Activated CD4-positive, alpha-beta T cell treated with anti-CD3 and anti-CD28 coated beads, Interleukin-2, amount 10 ng/mL, durations not matched to agents 7 days and 5 days (primary cell): ENCODE measurements at places on chromosomes 2 and 18.

DNA sequence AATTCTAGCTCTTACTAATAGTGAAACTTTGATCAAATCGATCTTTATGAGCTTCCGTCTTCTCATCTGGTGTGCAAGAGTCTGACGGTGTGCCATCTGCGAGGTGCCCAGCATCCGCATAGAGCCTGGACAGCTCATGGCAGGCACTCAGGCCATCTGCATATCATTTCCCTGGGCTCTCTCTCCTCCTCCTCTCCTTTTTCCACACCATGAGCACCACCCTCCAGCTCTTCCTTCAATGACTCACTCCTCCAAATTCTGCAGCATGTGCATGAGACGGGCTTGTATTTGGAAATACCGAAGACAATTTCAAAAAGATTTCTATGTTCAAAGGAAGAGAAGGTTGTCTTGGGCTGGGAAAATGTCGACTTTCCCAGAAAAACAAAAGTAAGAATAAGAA is 161.1 kb downstream of the CCBE1 start:
- DNase-seq = no peak

GRCh38 chr2:207481924-207482323 is 47.8 kb upstream of the CREB1 start:
- DNase-seq = no peak

- no peak for DNase-seq
Measured at GRCh38 chr2:74755386-74755785, 78.5 kb upstream of the HK2 start.

DNA sequence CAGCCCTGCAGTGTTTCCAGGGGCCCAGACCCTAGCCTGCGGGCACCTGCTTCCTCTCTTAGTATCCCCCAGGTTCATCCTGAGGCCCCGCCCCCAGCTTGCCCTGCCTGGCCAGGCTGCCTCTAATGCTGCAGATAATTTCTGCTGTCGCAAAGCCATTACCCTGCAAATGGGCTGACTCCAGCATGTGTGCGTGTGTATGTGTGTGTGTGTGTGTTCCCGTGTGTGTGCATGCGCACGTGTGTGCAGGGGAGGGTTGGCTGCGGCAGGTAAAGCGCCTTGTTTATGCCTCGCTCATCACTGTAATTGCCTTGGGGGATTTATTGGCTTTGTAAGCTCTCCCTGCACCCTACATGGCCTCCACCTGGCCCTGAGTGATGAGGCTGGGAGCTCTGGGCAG is 7.6 kb upstream of the PRSS56 start:
- no peak for DNase-seq

DNA sequence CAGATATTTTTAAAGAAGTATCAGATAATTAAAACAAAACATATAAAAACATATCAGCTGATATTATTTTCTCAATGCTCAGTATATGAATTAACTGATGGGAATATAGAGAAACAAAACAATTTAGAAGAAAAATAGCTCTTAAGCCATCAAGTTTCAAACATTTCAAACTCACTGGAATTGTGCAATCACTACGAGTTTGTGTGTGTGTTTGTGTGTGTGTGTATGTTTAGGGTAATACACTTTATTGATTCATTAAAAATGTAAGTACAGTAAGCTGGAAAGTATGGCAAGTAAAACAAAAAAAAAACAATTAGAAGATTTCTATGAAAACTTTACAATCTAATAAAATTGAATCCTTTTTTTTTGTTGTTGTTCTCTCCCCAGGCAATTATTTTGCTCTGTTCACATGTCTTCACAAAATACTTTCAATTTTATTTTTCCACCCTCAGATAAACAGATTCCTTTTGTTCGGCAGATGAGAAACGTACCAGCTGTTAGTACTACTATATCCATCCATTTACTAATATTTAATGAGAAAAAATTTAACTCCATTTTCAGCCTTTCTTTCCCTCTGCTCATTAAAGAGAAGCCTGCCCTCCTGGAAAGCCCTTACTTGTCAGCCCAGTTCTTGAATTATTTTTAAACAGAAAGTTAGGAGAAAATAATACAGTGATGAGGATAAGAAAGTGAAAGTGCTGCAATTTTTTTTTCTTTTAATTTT is 87.6 kb downstream of the SLC8A1 start:
- DNase-seq = no peak

GRCh38 chr2:181978351-181979150 is 7.1 kb upstream of the PPP1R1C start:
- no peak for DNase-seq

DNA sequence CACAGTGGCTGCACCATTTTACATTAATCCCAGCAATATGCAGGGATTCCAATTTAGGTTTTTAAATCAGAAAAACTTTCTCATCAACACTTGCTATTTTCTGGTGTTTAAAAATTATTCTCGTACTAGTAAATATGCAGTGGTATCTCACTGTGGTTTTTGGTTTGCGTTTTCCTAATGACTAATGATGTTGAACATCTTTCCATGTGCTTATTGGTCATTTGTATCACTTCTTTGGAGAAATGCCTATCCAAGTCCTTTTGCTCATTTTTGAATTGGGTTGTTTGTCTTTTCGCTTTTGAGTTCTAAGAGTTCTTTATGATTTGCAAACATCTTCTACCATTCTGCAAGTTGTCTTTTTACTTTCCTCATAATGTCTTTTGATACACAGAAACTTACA is 62.1 kb upstream of the TCF7L1 start:
- no peak for DNase-seq

- DNase-seq = no peak
Measured at GRCh38 chr2:19762142-19762541, 139.6 kb downstream of the TTC32 start.

- DNase-seq = no peak
Measured at GRCh38 chr2:120625865-120626560, 109.7 kb upstream of the GLI2 start.

DNA sequence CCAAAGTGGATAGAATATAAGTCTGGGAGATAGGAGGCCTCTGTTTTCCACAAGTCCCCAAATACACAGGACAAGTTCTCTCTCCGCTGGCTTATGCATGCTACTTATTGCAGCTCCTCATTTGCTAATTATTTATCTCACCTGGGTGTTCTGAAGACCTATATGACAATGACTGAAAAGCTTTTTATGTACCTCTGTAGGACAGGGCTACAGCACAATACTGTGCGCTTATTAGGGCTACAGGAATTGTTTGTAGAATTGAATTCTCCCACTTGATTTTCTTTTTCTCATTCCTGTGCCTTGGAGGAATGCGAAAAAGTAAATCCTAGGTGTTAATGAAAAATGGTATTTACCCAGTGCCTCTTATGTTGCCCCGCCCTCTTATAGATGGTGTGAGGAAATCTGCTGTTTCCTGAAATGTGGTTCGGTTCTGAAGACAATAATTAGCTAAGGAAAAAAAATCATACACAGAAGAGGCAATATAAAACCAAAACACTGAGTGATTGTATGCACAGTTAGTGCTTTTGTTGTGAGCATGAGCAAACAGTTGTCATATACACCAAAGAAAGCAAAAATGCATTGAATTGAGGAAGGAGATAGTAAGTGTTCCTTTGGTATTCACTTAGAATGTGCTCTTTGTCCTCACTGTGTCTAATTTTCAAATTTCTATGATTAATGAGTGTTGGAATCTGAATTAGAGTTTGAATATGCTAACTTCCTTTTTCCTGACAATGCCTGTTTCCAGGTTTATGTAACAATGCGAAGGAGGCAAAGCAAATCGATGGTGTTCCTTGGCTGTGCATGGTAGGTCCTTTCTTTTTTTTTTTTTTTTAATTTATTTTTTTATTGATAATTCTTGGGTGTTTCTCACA is 78.7 kb upstream of the PNPT1 start:
- DNase-seq = no peak

GRCh38 chr2:105761931-105762515 is 17.3 kb downstream of the NCK2 start:
- DNase-seq = no peak

GRCh38 chr2:23654756-23655155 is 269.8 kb downstream of the KLHL29 start:
- no peak for DNase-seq

- no peak for DNase-seq
Measured at GRCh38 chr2:225293638-225294037, 105.9 kb upstream of the NYAP2 start.

DNA sequence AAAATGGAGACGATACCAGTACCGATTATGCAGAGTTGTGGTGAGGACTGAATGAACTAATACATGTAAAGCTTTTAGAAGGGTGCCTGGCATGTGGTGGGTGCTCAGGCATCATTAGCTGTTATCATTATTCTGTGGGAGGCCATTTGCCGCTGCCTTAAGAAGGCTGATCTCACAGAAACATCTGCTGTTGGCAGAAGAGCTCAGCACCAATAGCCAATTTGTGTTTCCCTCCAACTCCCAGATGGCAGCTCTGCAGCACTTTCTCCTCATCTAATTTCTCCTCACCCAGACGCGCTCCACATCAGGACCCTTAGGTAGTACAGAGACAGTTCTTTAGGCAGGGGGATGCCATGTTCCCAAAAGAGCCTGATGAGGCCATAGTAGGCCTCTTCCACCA is 15.8 kb upstream of the CYP1B1 start:
- DNase-seq = no peak

DNA sequence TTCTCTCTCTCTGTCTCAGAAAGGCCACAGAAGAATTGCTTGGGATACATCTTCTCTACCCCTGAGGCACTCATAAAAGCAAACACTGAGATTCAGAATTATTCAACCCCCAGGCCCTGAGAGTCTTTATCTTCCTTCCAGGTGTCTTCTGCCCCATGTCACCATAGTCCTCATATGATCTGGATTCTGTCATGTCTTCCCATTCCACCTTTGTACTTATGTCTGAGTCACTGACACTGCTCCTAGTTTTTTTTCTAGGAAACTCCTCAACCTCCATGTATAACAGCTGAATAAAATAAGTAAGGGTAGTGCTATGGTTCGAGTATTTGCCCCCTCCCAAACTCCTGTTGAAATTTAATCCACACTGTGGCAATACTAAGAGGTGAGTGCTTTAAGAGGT is 11.6 kb downstream of the HIBCH start:
- no peak for DNase-seq

DNA sequence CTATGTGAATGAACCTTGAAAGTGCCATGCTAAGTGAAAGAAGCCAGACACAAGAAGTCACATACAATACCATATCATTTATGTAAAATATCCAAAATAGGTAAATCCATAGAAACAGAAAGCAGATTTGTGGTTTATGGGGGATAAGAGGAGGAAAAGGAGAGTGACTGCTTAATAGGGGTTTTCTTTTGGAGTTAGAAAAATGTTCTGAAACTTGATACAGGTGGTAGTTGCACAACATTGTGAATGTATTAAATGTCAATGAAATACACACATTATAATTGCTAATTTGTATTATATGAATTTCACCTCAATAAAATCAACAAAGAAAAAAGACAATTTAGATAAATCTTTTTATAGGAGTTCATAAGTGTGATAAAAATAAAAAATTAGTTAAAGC is 37.1 kb downstream of the MEMO1 start:
- no peak for DNase-seq

GRCh38 chr2:79887747-79888374 is 375.0 kb downstream of the CTNNA2 start:
- DNase-seq = peak; percentile 59

GRCh38 chr2:192947352-192947751 is 752.6 kb upstream of the TMEFF2 start:
- no peak for DNase-seq

DNA sequence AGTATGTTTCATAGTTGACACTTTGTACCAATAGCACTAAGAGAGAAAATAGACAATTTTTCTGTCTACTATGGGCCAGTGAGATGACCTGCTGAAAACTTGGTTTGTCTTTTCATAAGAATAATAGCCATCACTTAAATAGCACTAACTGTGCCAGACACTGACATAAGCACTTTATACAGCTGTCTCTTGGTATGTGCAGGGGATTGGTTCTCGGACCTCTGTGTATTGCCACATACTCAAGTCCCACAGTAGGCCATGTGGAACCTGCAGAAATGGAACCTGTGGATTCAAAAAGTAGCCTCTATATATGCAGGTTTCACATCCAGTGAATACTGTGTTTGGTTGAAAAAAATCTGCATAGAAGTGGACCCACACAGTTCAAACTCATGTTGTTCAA is 126.7 kb downstream of the XRCC5 start:
- DNase-seq = no peak

- DNase-seq = no peak
Measured at GRCh38 chr18:73848656-73849055, 299.0 kb downstream of the FBXO15 start.
